ENCODE measurements at places on chromosomes 2 and 18.

DNA sequence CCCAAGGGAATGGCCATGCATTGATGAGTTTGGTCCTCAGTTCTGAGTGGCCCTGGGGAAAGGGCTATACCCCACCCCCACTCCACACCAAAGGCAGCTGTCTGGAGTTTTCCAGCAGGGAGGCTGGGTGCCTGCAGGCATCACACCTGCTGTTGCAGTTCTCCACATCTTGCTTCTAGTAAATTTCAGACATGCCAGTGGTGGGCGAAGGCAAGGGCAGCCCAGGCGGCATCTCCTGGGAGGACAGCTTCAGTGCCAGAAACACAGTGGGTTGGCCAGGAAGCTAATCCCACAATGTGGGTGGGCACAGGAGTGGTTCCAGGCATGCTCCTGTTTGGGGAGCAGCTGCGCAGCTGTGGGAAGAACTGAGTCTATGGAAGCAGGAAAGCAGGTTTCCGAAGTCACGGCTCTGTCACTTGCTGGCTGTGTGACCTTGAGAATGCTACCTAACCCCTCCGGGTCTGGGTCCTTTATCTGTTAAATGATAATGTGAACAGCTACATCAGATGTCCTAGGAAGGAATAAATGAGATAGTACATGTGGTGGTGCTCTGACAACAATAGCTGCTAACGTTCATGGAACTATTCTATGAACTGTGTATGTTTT lies 84.6 kb upstream of the SPTBN1 start:
- DNase-seq: no peak

- DNase-seq: no peak
Observed at GRCh38 chr2:106944215-106944614, 58.2 kb upstream of the ST6GAL2 start.

GRCh38 chr18:32909798-32910561 lies 137.2 kb upstream of the KLHL14 start:
- DNase-seq: no peak

DNA sequence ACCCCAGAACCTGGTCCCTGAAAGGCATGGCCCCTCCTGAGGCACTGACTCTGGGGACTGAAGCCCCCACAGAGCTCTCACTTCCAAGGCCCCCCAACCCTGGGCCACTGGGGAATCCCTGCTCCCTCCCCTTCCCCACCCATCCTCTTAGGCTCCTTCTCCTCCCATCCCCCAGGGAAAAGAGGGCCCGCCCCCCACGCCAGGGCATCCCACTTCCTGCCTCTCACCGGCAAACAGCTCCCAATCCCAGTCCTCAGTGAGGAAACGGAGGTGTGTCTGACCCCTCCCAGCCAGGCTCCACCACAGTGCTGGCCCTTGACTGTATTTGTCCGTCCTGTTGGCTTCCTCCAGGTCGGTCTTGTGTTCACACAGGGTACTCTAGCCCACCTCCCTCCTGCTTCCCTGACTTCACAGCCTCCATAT lies 35.0 kb upstream of the PTMA start:
- peak; percentile 83 for DNase-seq

DNA sequence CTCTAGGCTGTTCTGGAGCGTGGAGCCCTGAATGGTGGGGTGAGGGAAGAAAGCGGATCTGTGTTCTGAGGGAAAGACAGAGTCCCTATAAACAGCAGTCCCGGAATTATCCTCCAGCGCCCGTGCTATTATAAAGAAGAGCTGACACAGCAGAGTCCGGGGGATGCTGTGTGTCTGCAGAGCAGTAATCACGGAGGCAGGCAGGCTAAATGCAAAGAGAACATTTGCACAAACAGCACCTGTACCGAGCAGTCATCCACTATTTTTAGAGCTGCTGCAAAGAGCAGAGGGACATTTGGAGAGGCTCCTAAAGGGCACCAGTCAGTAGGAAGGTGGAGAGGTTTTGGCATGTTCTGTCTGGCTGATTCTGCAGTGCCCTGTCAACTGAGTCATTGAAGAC lies 293.8 kb upstream of the SLC14A2 start:
- no peak for DNase-seq

GRCh38 chr2:154336201-154336600 lies 362.3 kb upstream of the KCNJ3 start:
- DNase-seq: no peak

DNA sequence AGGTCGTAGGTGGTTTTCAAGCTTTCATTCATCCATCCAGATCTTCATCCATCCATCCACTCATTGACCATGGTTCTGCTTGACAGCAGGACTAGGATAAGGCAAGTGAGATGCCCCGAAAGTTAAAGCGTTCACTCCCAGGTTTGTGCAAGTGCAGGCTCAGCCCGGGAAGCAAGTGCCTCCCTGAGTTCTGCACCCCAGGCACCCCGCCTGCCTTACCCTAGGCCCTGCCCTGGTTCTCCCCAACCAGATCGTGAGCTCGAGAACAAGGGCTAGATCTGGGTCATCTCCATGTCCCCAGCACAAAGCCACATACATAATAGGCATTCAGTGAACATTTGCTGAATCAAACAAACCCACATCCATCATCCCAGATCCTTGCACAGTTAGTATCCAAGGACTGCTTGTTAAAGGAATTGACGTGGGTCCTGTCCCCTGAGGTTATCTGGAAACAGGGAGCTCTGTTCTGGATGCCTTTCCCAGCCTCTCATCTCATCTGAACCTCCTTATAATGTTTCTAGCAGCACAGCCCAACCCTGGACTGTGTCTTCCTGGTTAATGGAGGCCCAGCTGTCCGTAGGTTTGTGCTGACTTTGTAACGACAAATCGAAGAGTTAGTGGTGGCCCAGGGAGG lies 116.1 kb upstream of the GPC1 start:
- DNase-seq: no peak

DNA sequence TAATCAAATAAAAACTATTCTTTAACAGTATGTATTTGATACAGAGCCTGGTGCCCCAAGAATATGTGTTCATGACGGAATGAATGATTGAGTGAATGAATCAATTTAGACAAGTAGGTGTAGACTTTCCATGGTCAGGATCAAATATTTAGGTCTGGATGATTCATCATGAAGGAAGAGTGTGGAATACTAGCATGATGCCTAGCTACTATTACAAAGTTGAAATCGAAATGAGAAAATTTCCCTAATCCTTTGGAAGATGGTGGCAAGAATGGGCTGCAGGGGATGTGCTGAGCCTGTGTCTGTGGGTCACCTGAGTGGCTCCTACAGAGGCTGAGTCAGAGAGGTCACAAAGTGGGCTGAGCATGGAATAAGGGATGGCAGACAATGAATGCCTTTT lies 3.1 kb upstream of the MALT1 start:
- no peak for DNase-seq

GRCh38 chr2:4873364-4873763 lies 818.8 kb upstream of the SOX11 start:
- DNase-seq: no peak

- DNase-seq: no peak
Observed at GRCh38 chr2:185128346-185128745, 530.0 kb downstream of the ZNF804A start.

DNA sequence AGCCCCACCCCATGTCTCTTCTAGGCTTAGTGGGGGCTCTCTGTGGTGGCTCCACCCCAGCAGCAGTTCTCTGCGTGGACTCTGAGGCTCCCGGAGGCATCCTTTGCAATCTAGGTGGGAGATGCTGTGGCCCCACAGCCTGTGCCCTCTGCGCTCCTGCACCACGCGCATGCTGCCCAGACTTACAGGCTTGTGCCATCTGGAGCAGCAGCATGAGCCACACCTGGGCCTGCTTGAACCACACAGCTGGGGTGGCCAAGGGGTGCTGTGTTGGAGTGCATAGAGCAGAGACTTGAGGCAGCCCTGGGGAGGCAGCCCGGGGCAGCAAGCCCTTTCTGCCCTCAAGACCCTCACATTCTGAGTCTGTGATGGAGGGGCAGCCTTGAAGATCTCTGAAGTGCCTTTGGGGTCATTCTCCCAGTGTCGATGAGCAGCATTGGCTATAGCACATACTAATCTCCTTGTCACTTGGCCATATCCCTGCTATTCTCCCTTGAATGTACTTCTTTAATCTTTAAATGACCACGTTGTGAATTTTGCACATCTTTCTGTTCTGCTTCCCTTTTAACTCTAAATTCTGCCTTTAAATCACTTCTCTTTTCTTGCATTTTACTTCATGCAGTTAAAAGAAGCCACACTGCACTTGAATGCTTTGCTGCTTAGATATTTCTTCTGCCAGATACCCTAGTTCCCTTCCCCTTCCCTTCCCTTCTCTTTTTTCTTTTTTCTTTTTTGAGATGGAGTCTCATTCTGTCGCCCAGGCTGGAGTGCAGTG lies 62.4 kb downstream of the NCAPH start:
- no peak for DNase-seq

DNA sequence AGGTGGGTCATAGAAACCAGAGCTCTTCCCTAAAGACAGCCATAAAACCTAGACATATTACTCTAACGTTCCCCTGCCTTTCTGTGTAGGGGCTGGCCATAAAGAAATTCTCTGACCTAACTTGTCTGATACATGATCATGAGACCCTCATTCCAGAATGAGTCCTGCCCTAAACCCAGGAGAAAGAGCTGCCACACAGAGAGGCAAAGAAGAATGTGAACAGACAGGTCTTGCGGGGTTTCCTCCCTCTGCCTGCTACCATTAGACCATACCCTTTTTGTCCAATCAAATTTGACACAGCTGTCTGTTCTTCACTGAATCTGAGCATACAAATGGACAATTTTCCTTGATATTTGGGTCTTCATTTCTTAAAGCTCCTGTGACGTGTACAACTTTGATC lies 198.8 kb upstream of the LHCGR start:
- DNase-seq: no peak

DNA sequence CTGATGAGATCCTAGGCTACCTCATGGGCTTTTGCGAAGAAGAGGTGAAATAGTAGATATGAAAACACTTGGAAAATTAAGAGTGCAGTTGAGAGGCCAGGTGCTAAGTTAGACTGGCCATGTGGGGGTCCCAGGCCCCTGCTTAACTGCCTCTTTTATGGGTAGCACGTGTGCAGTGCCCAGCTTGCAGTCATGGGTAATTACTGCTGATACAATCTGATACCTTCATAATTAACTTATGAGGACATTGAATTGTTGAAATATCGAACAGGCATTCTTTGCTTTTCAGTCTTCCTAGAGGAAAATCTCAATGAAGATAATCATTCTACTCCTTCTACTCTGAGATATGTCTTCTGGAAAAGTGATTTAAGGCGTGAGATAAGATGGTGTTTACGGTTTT lies 11.6 kb downstream of the TRAF3IP1 start:
- no peak for DNase-seq

- DNase-seq: no peak
Observed at GRCh38 chr2:216860426-216861137, 718 bp upstream of the TNP1 start.

- no peak for DNase-seq
Observed at GRCh38 chr2:9170458-9171130, 36.0 kb upstream of the ASAP2 start.

GRCh38 chr18:12742453-12742852 lies 39.6 kb downstream of the PSMG2 start:
- no peak for DNase-seq

DNA sequence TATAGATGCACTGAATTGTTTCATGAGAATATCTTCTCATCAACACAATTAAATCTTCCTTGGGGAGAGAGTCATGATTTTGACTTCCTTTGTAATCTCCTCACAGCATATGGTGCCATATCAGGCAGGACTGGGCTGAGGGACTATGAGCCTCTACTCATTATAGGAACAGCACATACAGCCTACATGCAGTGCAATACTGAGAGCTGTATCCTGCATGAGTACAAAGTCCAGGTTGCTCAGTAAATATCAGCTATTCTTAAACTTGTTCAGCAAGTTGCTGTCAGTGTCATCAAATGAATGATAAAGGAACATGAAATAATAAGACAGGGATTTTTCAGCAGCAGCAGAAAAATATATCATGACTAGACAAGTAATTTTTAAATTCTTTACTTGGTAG lies 10.8 kb downstream of the DLGAP1 start:
- no peak for DNase-seq

- no peak for DNase-seq
Observed at GRCh38 chr18:13455960-13456481, 237.5 kb downstream of the LDLRAD4 start.

All from 8988T (cell line).